Left renal cortex interstitium (tissue), 4 donors: ENCODE measurements at places on chromosomes 7 and 10. TPM values are rescaled to one million over a fixed set of nuclear protein-coding genes. Genes with fewer than 3 reads are reported as not detected.

Gene STEAP1B
- polyA plus RNA-seq: 1.0 TPM

Gene CALHM1
- 0.12 TPM for polyA plus RNA-seq

Gene TRPV5
- 0.65 TPM for polyA plus RNA-seq

Gene ZNF425
- polyA plus RNA-seq: 5.7 TPM
